Activated naive CD4-positive, alpha-beta T cell treated with anti-CD3 and anti-CD28 coated beads, Interleukin-2, amount 50 U/mL, for 16 hours (primary cell): ENCODE measurements at places on chromosomes 13 and 19.

DNA sequence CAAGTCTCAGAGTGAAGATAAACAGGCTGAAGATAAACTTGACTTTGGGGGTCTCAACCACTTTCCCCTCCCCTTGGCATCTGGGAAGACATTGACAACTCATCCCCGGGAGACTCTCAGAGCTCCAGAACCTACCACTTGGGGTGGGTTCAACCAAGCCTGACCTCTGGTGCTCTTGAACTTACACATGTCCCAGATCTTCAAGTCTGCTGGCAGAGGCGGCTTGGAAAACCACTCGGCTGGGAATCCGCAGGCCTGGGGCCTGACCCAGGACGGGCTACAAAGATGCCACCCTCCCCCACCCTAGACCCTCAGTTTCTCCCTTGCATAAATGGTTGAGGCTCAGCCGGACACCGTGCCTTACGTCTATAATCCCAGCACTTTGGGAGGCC, 512 bp downstream of the LRRC8E start:
- DNase-seq: no peak

- no peak for DNase-seq
Observed at GRCh38 chr19:36026091-36026876, 6.4 kb downstream of the CLIP3 start.

DNA sequence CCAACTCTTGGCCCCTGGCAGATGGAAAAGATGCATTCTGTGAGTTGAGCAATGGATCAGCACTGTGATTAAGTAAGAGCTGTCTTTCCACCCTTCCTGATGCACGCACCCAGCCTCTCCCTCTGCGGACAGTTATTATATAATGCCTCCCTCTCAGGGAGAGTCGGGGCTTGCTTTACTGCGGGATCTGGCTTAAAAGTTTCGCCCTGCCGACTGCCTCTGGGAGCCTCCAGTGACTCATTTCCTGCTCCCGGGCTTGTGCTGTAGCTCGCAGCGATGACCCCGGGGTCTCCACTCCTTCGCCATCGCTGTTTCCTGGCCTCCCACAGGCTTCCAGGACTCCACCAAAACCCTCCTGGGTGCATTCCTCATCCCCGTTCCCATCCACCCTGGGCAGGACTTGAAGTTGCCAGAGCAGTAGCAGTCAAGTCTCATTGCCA, 107.4 kb upstream of the SLC7A1 start:
- no peak for DNase-seq

DNA sequence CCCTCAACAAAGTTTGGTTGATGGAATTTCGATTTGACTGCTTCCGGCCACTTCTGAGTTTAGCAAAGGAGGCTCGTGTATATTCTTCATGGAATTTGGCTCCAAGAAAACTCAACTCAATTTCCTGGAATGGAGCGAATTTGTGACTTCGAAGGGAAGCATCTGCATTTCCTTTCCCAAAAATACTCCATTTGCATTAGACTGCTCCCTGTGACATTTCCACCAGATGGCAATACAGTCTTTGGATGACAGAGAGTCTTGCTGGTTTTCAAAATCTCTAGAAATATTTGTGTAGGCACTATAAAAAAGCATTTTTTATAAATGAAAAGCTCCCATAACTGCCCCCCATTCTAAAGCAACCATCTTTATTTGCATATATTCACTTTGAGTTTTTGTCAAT, 4.1 kb downstream of the C1QTNF9 start:
- no peak for DNase-seq

GRCh38 chr13:106418556-106418955, 116.9 kb downstream of the EFNB2 start:
- no peak for DNase-seq

- DNase-seq: no peak
Observed at GRCh38 chr13:70310396-70311119, 202.3 kb upstream of the KLHL1 start.

DNA sequence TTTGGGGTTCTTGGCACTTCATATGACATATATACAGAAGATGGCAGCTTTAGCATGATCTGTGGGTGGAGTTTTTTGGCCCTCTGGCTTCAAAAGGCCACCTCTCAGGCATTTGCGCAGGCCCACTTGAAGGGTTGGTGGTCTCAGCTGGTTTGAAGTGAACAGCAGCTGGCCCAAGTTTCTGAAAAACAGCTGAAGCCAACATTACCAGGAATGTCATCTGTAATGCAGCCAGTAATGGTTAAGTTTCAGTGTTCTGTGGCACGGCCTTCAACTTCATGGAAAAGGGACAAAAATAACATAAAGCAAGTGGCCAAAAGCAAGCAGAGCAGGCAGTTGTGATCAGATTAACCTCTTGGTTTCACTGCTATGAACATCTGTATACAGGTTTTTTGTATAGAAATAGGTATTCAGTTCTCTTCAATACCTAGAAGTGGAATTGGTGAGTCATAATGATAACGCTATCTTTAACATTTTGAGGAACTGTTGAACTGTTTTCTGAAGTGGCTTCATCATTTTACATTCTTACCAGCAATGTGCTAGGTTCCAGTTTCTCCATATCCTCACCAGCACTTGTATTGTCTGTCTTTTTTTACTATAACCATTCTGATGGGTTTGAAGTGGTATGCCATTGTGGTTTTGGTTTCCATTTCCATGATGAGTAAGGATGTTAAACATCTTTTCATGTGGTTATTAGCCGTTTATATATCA, 245.4 kb downstream of the SHISA2 start:
- no peak for DNase-seq

GRCh38 chr13:50126263-50126992, 111.2 kb downstream of the KCNRG start:
- no peak for DNase-seq

GRCh38 chr13:108955741-108956140, 326.3 kb downstream of the MYO16 start:
- DNase-seq: no peak

DNA sequence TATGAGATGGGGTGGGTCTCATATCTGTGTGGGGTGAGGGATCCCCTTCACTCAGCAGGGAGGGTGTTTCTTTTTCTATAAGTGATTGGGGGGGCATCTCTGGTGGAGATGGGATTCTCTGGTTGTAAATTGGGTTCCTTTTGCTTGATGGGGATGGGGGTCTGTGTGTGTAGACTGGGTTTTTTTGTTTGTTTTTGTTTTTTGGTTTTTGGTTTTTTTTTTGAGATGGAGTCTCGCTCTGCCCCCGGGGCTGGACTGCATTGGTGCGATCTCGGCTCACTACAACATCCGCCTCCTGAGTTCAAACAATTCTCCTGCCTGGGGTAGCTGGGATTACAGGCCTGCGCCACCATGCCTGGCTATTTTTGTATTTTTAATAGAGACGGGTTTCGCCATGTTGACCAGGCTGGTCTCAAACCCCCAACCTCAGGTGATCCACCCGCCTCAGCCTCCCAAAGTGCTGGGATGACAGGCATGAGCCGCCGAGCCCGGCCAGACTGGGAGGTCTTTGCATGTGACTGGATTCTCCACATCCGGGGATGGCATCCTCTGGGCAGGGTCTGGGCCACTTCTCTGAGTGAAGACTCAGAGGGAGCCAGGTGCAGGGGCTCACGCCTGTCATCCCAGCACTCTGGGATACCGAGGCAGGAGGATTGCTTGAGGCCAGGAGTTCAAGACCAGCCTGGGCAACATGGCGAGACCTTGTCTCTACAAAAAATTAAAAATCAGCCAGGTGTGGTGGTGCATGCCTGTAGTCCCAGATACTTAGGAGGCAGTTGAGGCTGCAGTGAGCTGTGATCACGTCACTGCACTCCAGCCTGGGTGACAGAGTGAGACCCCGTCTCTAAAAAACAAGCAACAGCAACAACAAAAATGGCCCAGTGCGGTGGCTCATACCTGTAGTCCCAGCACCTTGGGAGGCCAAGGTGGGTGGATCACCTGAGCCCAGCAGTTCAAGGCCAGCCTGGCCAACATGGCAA, 799 bp downstream of the MYBPC2 start:
- DNase-seq: no peak

GRCh38 chr19:46115396-46116106, 8.9 kb downstream of the IGFL3 start:
- peak; percentile 49 for DNase-seq

GRCh38 chr13:113814435-113814821, 49.4 kb downstream of the GAS6 start:
- no peak for DNase-seq

DNA sequence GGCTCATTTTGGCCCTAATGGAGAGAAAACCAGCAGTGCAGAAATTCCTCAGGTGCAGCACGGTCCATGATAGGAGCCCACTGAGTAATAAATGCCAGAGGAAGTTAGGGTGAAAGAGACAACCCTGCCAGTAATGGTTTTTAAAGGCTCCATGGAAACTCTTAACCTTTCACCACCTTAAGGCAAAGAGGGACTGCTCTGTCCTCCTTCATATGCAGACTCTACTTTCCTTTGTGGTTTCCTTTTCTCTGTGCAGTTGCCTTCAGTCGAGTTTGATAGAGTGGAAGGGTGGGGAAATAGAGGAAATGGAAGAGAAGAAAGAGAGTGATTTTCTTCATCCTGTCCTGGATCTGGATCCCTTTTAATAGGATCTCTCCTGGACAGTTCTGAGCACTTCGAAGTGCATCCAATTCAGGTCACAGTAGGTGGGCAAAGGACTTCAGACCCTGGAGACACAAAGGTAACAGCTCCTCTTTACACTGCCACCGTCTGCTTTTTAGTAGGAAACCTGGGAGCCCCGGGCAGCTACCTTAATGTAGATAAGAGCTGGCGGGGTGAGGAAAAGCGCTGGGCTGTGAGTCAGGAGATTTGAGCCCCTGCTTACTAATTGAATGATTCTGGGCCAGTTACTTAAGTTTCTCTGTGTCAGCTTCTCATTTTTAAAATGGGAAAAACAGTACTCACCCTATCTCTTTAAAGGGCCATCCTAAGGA, 294.8 kb downstream of the KCNRG start:
- DNase-seq: no peak

DNA sequence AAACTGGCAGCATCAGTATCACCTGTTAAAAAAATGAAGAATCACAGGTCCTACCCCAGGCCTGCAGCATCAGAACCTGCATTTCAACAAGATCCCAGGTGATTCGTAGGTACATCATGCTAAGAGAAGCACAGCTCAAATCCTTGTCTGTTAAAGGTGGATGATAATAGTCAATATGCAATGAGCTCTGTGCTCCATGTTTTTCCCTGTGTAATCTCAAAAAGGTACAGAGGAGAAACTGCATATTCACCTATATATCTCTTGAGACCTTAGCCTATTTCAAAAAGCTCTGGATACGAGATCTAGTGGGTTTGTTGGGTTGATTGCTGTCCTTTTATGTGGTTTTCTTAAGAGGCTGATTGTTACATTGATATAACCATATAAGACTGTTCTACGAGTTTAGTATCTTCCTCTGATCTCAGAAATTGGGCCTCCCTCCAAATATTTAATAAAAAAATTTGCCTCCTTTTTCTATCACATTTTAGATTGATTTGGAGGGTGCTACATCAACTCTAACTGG, 148.9 kb downstream of the DCT start:
- DNase-seq: no peak

DNA sequence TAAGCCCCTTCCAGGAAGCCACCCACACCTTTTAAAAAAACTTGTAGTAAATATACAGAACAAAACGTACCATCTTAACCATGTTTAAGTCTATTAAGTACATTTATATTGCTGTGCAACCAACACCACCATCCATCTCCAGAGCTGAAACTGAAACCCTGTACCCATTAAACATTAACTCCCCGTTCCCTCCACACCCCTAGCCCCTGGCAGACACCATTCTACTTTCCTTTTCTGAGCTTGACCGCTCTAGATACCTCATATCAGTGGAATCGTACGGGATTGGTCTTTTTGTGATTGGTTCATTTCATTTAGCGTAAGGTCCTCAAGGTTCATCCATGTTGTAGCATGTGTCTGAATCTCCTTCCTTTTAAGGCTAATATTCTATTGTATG, 13.0 kb upstream of the SPATA13 start:
- DNase-seq: no peak

GRCh38 chr13:52738719-52739467, 727 bp downstream of the CNMD start:
- peak; percentile 19 for DNase-seq

- DNase-seq: peak; percentile 29
Observed at GRCh38 chr13:23558675-23559536, 11.3 kb upstream of the TNFRSF19 start.

DNA sequence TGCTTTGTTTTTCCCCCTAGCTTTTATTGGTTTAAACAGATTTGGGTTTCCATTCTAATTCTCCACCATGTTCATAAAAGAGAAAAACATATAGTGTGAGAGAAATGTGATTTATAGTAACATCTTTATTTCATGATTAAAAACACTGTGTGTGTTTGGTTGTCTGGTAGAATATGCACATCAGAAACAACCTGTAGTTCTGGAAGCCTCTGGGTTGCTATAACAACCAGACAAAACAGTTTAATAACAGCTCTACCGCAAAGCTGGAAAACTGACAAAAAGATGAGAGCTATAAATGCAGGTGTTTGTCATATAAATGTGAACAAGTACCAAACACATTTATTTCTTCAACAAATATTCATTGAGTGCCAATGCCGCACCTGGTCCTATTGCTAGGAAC, 9.8 kb downstream of the KBTBD6 start:
- DNase-seq: no peak

DNA sequence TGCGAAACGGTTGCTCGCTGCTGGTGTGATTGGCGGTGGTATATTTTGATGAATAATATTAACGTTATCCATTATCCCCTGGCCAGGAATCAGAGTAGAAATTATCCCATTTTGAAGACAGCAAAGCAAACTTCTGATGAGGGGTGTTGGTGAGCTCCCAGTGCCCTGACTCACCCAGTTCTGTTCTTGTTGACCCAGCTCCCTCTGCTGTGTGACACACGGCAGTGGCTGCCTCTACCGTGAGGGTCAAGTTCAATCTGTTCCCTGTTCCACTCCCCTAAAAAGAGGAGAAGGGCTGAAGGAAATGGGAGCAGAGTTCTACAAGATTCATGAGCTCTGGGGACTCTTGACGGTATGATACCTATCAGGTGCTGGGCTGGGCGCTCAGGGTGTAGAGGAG, 2.0 kb downstream of the CAMSAP3 start:
- no peak for DNase-seq

DNA sequence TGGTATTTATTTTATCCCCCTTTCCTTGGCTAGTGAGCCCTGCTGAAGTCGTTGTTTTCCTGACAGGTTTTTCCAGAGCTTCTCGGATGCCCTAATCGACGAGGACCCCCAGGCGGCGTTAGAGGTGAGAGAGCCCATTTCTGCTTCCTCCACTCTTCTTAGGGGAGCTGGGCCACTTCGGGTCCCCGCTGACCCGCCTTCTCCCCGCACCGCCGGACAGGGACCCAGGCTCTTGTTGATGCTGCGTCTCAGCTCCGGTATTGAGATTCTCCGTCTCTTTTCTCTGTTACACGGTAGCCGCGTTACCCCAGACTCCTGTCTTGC, 306 bp downstream of the SUGT1 start:
- DNase-seq: no peak

DNA sequence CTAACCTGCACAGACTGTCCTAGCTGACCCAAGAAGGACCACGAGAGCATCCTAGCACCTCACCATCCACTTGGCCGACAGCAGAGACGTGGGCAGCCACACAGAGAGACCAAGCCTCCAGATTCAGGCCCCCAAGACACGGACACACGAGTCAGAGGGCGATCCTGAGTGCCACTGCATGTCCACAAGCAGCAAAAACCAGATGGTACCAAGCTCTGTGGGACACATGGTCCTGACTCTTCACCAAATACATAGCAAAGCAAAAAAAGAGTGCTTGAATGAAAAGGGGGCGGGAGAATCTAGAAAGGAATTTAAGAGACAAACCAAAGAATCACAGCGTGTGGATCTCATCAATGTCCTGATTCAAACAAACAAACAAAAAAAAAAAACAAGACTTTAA, 45.2 kb downstream of the MLLT1 start:
- DNase-seq: no peak
